ENCODE measurements at places on chromosomes 7 and 10.

- DNase-seq, result no peak
Measured at GRCh38 chr7:108328174-108328651, 128.0 kb downstream of the NRCAM start.

DNA sequence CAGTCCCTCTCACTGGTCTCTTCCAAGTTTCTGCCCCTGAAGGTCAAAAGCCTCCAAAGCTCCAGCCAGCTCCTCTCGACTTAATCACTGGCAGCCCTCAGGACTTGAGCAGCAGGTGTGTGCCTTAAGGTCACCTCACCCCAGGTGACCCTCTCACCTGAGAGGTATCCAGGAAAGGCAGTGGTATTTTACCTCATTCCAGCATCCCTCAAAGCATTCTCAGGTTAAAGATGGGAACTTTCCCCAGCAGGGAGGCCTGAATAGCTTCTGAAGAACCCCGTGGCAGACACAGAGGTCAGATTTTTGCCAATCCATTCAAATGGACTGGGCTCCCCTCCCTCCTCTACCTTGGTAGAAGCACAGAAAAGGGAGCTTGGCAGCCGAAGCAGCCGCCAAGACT is 148.2 kb downstream of the GFRA1 start:
- DNase-seq, result no peak

GRCh38 chr7:124643311-124643811 is 122.2 kb downstream of the GPR37 start:
- no peak for DNase-seq

- no peak for DNase-seq
Measured at GRCh38 chr10:95121904-95122303, 52.6 kb upstream of the CYP2C8 start.

- no peak for DNase-seq
Measured at GRCh38 chr10:130459011-130459410, 322.8 kb downstream of the GLRX3 start.

- peak; percentile 27 for DNase-seq
Measured at GRCh38 chr10:16941870-16942269, 124.6 kb upstream of the RSU1 start.

GRCh38 chr10:14554491-14555205 is 220.0 kb downstream of the FAM107B start:
- no peak for DNase-seq

DNA sequence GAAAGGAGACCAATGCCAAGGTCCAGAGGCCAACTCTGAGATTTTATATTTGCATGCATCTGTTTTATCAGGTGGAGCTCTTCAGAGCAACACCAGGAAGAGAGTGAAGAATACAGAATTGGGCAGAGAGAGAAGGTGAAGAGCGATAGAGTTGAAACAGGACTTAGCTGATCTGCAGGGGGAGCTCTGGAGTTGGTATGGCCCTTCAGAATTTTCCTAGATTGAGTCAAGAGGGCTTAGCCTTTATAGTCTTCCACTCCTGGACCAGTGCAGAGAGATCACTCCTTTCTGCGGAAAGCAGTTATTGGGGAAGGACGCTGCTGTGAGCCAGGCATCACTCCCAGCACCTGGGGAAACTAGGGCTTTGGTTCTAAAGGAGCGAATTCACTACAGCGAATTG is 105.0 kb upstream of the DGKB start:
- peak; percentile 9 for DNase-seq

DNA sequence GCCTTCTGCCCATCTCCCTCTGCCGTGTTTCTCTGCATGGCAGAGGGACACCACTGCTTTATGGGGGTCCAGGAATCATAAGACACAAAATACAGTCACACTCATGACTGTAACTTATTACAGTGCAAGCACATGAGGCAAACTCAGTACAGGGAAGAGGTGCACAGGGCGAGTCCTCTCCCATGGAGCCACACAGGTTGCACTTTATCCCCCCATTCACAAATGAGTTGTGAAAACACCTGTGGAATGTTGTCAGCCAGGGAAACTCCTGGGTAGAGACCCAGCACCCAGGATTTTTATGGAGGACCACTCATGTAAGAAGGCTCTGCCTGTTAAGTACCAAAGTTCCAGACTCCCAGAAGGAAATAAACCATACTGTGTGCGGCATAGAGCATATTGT is 107.2 kb upstream of the GJD4 start:
- DNase-seq, result no peak

GRCh38 chr7:14842523-14842922 is 60.0 kb downstream of the DGKB start:
- DNase-seq, result no peak

- DNase-seq, result no peak
Measured at GRCh38 chr7:101867265-101867664, 49.8 kb downstream of the CUX1 start.

DNA sequence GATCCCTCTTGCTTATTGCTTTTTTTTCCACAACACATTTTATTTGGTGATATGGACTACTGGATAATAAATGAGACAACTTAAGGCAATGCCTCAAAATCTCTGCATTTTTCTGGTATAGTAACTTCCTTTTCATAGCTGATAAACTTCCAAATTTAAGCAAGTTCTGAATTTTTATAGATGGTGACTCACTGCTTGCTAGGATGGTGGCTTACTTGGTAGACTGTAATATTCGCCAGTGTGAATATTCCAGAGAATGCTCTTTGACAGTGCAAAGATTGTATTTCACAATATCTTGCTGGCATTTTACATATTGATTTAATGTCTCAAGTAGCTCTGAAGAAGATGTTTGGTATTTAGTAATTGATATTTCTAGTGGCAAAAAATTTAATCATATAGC is 472.4 kb downstream of the TFEC start:
- peak; percentile 75 for DNase-seq

- no peak for DNase-seq
Measured at GRCh38 chr7:3747467-3747866, 446.4 kb downstream of the SDK1 start.

DNA sequence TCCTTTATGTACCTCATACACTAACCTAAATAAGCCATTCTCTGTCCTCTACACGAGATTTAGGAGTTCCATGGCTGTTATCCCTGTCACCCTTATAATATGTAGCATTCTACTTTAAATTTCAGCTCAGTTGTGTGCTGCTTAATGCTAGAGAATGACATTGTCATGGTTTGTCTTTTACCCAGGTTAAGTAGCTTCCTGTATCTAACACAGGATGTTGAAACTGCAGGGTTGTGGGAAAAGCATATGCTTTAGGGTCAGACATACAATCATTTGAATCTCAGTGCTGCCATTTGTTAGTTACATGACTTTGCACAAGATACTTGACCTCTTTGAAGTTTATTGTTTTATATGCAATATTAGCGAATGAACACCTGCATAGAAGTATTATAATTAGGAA is 235.1 kb upstream of the CACNA2D1 start:
- DNase-seq, result no peak

- no peak for DNase-seq
Measured at GRCh38 chr7:130393841-130394411, 13.6 kb downstream of the CPA1 start.

DNA sequence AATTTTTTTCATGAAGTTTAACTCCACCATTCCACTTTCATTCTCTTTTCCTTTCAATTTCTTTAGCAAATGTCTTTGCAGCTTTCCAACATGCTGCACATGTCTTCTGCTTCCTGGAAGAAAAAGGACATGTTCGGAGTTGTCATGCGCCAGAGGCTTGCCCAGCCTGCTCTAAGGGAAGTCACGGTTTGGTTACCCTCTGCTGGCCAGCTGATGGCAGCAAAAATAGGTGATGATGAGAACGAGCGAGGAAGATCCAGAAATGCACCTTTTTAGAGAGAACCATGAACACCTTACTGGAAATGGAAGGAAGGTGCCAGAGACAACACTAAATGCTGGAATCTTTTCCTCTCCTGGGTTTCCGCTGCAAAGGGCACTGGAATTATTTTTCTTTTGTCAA is 4.9 kb upstream of the ZSCAN21 start:
- DNase-seq, result no peak

- DNase-seq, result no peak
Measured at GRCh38 chr10:59896191-59896590, 10.2 kb downstream of the CCDC6 start.

GRCh38 chr10:22345301-22346095 is at the start of gene SPAG6:
Gene SPAG6, plus strand, starts transcription at chr10:22345496. Its CDS starts 116 bp downstream, at chr10:22345612.
- no peak for DNase-seq

- DNase-seq, result peak; percentile 52
Measured at GRCh38 chr7:129343099-129343700, 91.0 kb upstream of the STRIP2 start.

- no peak for DNase-seq
Measured at GRCh38 chr10:317271-317769, 182.1 kb downstream of the ZMYND11 start.

GRCh38 chr10:98621630-98622029 is 174.9 kb upstream of the HPS1 start:
- no peak for DNase-seq

DNA sequence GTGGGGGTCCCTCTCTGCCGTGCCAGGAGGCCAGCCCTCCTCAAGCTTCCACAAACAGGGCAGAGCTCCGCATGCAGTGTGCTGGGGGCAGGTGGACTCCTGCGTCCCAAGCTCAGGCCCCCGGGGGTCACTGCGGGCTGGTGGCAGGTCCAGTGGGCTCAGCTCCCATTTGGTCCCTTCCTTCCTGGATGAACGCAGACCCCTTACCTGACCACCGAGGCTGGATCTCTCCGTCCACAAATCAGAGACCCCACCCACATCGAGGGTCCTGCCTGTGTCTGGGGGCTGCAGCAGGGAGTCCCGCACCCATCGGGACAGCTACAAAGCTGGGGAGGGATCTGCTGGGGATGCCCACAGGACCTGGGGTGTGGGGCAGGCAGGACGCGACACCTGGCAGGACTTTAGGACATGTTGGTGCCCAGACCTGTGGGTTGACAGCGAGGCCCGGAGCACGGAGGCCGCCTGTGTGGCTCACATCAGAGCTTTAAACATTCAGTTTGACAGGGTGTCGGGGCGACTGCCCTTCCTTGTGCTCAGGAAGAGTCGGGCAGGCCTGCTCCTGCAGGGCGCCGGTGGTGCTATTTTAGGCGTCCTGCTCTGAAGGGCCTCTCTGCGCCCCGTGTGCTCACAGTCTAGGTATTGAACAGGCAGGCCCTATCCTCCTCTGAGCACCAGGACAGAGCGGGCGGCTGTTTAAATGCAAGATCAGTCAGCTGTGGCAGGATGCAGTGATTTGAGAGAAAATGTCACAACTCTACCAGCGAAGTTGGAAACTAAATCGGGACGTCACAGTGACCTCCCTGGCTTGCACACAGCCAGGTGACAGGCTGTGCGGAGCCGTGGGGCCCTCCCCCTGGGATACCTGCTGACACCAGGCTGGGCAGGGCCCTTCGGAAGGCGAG is 15.9 kb upstream of the CFAP46 start:
- no peak for DNase-seq

DNA sequence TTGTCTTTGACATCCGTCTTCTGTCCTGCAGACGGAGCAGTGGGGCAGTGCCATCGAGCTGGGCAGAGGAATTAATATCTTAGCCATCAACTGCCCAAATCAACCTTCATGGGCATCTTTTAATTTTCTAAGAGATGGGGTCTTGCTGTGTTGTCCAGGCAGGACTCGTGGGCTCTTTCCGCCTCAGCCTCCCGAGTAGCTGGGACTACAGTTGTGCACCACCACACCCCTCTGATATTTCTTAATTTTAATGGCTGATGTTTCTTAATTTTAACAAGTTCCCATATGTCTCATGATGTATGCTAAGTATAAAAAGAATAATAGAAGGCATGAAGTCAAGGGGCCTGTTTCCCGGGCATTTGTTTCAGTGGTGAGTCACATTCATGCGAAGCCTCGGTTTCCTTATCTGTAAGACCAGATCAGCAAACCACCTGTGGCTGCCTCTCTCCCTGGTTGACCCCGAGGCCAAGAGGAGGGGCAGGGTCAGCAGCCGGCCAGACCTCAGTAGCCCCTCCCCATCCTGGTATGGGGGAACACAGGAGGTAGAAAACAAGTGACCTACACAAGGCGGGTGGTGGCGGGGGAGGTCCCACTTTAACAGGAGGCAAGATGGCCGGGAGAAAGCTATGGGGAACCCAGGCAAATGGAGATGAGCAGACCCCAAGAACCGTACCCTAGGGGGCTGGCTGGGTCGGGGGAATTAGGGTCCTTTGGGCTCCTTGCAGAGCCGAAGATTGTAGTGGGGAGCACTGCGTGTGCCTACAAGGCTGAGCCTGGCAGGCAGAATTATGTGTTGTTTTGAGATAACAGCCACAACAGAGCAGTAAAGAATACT is 85.5 kb downstream of the CUX1 start:
- DNase-seq, result no peak

- no peak for DNase-seq
Measured at GRCh38 chr7:138478499-138478908, 18.4 kb downstream of the TRIM24 start.

- DNase-seq, result no peak
Measured at GRCh38 chr7:72793791-72794190, 34.2 kb downstream of the TYW1B start.

- no peak for DNase-seq
Measured at GRCh38 chr7:69610374-69611084, 12.3 kb downstream of the AUTS2 start.

DNA sequence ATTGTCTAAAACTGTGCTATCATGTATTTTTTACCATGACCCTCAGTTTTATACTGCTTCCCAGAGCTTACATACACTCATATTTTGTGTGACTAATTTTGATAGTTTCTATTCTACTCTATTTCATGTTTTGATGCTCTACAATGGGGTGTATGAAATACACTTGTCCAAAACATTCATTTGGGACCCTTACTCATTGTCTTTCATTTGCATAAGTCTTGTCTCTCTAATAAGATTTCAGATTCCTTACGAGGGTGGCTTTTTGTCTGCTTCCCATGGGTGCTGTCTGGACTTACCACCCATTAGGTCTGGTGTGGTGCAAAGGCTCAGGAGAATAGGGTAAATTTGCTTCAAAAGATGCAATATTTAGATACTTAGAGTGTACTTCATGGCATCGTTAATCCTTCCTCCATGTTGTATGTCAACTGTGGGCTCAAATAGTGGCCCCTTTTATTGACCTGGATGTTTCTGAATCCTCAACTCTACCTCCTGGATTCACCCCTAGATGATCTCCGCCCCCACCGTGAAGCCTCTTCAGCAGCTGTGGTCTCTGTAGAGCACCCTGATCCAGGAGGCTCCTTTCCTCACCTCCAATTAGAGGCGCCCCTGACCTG is 3.6 kb upstream of the GIMAP5 start:
- DNase-seq, result no peak

DNA sequence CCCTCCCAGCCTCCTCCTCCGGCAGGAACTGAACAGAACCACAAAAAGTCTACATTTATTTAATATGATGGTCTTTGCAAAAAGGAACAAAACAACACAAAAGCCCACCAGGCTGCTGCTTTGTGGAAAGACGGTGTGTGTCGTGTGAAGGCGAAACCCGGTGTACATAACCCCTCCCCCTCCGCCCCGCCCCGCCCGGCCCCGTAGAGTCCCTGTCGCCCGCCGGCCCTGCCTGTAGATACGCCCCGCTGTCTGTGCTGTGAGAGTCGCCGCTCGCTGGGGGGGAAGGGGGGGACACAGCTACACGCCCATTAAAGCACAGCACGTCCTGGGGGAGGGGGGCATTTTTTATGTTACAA is 83.3 kb downstream of the PAX2 start:
- DNase-seq, result no peak

GRCh38 chr7:19674266-19674960 is 34.4 kb downstream of the POLR1F start:
- peak; percentile 19 for DNase-seq

GRCh38 chr7:84136809-84137208 is 57.8 kb downstream of the SEMA3A start:
- DNase-seq, result no peak
